ENCODE measurements at places on chromosomes 1 and 21.

DNA sequence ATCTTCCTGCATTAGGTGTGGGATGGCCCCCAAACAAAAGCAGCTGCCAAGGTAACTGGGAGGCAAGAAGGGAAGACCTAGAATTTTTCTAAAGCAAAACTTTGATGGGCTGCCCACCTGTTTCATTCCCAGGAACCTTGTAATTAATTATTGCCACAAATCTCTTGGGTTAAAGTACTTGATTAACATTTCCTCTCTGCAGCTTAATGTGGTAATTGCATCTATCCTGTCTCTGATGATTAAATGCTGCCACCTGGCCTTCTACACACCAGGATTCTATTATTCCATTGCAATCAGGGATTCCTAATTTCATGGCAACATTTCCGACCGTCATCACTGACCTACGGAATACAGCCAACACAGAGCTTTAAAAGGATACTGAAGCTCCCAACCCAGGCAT, 68.3 kb upstream of the RC3H1 start:
- DNase-seq = no peak

DNA sequence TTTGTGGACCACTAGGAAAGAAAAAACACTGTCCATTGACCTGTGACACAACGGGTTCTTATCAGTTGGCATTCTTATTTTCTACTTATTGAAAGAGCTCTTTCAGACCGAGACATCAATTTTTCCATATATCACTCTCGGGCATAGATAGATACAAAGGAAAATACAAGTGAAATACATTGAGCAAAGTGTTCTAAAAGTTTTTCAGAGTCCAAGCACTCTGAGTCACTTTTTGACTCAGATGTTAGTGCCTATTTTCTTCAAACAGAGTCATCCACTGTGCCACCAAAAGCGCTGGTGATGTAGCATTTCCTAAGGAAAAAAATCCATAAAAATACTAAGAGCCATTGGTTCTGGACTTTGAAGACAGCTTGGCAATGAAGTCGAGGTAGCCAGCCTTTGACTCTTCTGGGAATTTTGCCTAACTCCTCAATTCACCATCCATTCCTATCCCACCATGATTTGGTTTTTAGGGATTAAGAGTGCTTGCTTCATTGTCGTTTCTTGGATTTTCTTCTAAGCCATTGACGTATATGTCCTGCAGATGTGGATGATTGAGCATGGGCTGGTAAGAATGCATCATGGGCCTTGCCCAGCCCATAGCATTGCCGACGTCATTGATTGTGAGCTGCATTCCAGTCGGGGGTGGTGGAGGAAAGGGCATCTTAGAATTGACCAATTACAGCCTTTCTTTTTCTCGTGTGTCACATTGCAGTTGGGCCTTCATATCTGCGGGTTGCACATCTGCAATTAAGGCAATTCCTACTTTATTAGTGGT, 10.6 kb downstream of the GALNT2 start:
- no peak for DNase-seq

DNA sequence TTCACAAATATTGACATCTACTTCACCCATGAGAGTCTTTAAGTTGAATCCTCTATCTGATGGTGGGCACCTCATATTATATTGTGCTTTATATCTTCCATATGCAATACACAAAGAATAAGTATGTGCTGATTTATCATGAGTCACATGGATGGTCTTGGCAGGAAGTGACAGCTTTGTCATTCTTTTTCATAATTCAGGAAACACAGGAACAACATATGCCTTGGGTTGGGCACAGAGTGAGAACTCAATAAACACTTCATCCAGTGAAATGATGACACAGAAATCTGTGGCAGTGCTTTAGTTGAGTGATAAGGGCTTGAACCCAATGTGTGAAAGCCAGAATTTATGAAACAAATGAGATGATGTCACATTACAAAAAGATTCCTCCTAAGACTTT, 41.2 kb downstream of the GADD45A start:
- DNase-seq = no peak

DNA sequence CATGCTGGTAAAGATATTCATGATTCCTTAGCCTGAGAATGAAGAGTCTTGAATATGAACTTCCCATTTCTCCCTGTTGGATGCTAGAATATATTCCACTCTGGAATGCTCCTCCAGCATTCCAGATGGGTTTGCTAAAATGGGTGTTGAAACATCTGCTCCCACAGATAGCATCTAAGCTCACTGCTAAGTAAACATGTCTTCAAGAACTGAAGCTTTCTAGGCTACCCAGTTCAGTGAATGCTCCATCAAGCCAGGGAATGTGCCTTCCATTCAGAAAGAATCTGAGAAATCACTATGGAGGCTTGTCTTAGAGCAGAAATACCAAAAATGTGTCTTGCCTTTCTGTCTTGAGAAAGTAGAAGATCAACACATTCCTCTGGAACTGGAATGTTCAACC, 81.1 kb downstream of the TNFSF18 start:
- no peak for DNase-seq

DNA sequence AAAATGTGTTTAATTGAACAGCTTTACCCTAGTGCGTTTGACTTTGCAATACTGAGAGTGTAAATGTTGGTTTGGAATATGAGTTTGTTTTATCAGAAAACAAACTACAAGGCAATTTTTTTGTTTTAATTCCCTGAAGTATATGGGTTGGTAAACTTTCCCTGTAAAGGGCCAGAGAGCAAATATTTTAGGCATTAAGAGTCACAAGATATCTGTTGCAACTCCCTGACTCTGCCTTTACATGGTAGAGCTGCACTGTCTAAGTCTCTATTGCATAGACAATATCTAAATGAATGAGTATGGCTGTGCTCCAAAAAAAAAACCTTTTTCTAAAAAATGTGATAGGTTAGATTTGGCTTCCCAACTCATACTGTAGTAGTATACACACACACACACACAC, 115.1 kb upstream of the PBX1 start:
- DNase-seq = no peak

- DNase-seq = no peak
Observed at GRCh38 chr1:155127967-155128754, 485 bp downstream of the EFNA1 start.

- no peak for DNase-seq
Observed at GRCh38 chr1:178412400-178412770, 84.4 kb downstream of the CLEC20A start.

- no peak for DNase-seq
Observed at GRCh38 chr1:210213335-210213734, 19.3 kb upstream of the SERTAD4 start.

- peak; percentile 90 for DNase-seq
Observed at GRCh38 chr21:33042812-33043211, 17.1 kb downstream of the OLIG2 start.

DNA sequence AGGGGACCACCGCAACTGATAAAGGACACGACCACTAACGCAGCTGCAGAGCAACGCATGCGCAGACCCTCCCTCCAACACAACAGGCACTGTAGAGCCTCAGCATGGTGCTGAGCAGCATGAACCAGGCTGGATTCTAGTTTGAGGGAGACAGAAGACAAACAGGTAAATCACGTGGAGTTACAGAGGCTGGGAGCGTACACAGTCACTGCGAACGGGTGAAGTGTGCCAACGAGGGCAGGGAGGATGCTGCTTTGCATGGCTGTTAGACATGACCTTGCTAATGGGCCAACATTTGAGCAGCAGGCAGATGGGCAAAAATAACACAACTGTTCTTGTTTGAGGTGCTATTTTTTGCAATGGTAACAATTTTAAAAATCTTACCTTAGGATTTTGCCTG, 55.2 kb upstream of the NADK start:
- no peak for DNase-seq
